ENCODE measurements at places on chromosomes 2 and 18.

DNA sequence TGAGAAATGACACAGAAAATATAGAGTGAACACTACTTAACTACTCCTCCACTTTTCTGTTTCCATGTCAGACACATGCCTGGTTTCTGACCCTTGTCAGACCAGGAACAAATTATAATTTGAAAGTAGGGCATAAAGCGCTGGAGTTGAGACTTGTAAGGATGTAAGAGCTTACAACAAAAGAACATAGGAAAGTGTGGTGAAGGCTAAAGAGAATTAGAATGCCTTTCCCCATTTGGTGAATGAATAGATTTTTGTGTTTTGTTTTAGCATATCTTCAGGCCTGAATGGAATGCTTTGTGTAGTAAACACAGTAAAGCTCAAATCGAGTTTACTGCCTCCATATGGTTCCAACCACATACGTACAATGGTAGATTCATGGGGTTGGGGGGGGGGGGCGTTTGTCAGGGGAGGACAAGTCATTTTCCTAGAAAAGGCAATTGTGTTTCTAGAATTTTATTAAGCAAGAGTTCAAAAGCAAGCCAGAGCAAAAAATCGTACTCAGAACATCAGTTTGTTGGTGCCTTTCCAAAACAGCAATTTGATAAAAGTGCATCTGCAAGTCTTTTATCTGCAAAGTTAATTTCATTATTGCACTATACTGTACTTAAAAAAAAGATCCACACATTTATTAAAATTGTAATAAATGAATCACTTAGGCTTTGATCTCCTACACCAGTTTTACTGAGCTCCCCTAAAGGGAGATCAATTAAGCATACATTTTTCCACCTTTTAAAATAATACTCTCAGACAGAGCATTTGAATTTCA is 30.9 kb downstream of the NRXN1 start:
- DNase-seq: no peak

DNA sequence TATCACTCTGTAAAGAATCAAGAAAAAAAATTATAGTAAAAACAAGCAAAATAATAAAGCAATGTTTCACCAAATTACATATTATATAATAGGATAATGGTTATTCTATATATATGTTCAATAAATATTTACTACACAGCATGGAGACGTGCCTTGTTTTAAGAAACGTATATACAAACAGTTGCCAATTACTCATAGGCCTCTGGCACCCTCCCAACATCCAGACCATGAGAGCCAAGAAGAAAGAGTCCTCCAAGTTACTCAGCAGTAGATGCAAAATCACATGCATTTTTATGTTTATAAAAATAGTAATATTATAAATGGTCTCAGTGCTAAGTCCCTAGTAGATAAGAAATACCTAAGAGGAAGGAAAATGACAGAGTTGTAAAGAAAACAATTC is 64.8 kb downstream of the REV1 start:
- no peak for DNase-seq

GRCh38 chr2:178731300-178731699 is 75.9 kb downstream of the TTN start:
- no peak for DNase-seq

DNA sequence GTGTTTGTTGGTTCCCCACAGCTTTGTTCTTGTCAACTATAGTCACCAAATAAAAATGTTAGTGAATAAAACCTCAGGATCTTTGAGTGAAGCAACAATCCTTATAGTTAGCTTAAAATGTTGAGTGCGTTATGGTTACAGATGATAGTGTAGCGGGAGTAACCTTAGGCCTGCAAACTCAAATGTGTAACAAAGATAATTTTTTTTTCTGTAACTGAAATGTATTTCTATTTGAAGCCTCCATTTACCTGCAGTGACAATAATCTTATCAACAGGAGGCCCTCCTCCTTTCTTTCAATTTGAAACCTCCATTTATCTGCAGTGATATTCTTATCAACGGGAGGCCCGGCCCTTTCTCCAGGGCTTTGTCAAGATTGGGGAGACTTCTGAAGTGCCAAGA is 3.1 kb upstream of the C2orf49 start:
- DNase-seq: no peak

DNA sequence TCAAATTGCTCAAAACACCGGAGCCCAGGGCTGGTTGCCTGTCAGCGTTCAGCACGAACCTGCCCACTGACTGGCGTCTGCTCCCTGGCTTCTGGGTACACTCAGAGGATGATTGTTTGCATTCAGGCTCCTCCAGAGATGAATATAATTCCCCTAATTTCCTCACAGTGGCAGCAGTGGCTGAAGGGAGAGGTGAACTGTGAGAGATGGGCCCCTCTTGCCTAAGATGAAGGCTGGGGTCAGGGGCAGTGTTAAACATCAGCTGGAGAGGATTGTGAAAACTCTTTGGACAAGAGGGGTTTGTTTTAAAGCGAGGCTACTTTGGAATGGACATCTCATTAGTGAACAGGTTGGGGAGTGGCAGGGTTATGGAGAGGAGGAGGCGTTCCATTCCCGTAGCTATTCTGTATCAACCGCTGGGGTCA is 31.0 kb downstream of the TCF7L1 start:
- DNase-seq: no peak

GRCh38 chr18:47815486-47816270 is 114.8 kb downstream of the SMAD2 start:
- no peak for DNase-seq

DNA sequence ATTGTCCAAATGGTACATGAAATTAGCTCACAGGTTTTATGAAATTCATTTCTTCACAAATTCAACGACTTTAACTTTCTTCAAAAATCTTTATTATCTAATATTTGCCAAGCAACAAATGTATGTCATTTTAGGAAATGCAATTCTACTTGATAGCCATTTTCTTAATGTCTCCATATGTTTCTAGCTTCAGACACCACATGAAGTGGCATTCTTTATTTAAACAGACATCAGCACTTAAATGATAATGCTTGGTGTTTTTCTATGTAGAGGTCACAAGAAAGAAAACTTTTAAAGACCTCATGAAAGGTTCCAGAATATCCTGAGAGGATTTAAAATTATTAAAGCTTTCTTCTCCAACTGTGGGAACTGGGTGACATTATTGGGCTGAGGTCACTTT is 44.2 kb upstream of the XIRP2 start:
- no peak for DNase-seq

DNA sequence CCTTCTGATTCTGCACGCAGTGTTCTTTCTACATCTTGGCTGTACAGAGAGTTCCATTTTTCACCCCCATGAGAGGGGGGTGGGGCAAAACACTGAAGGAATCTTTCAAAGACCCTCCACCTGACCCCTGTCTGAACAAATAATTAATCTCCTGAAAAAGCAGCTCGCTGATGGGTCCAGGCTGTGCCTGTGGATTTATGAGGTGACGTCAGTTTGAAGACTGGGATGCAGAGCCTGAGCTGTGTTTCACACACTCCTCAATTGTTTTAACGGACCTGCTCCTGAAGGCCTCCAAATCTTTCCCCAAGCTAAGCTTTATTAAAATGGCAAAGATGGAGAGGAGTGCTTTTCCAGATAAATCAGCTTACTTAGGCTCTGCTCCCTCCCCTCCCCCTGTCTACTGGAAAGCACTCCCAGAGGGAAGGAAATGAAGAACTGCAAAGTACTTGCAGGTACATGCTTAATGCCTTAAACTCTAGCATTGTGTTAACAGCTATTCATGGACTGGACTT is 390.2 kb upstream of the TNP1 start:
- no peak for DNase-seq

DNA sequence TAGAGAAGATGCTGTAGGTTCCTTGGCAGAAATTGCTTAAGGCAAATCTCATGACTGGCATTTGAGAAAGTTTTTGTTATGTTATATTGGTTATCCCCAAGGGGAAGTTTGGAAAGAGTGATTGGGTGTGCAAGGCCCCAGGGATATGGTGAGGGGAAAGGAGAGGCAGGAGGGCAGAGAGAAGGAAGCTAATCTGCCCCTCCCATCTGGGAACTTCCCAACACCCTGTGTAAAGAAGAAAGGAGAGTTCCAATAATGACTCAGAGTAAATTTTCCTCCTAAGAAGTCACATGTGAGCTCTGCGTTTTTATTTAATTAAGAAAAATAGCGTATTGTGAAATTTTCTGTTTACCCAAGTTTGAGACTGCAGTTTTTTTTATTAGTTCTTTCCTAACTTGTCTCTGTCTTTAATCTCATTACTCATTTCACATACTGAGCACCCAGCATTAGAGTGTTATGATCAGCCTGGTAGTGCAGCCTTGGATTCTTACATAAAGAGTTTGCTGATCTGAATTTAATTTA is 3.1 kb upstream of the KYNU start:
- no peak for DNase-seq

DNA sequence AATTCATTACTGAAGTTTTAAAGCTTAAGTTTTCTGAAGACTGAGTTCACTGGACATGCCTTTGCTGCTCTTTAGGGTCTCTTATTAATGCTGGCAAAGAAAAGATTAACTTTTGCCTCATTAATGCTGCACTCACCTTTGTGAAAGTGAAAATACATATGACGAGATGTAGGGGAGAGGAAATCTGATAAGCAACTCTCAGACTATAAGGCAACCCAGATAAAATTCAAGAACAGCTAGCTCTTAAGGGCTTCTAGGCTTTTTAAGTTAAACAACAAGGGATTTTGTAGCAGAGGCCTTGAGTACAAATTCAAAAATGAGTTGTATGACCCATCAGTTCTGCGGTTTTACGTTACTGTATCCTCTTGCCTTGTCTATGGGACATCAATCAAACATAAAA is 143.7 kb downstream of the USP34 start:
- DNase-seq: no peak
